Hematopoietic multipotent progenitor cell treated with erythropoietin and hydrocortisone succinate and interleukin-3 and kit ligand, for 17 days (in vitro differentiated cells): ENCODE measurements at places on chromosomes 2 and 18.

GRCh38 chr2:3211256-3212060 is 166.2 kb downstream of the EIPR1 start:
- DNase-seq: no peak

DNA sequence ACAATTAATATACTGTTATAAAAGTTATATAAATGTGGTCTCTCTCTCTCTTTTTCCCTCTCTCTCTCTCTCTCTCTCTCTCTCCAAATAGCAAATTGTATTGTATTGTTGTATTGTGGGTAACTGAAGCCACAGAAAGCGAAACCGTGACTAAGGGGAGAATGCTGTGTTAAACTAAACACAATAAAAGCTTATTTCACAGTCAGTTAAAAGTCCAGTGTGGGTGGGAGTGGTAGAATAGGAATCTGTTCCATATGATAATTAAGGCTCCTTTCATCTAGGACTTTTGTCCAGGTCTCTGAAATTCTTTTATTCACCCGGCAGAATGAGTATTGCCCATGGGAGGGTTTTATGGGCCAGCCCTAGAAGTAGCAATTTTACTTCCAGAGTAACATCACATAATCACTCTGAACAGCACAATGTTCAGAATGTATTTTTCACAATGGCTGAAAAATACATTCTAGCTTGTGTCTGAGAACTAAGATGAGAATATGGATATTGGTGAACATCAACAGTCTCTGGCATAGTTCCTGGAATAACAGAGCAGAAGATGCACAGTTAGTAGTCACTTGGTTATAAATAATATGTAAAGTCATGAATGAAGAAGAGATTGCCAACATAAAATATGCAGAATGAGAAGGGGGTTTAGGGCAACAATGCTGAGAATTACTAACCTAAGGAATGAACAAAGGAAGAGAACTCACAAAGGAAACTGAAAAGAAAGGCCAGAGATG is 399.1 kb downstream of the PLCL1 start:
- DNase-seq: no peak

- no peak for DNase-seq
These were observed 10.6 kb downstream of the ZFP36L2 start for GRCh38 chr2:43215673-43216255.

- no peak for DNase-seq
These were observed 47.9 kb downstream of the GEMIN6 start for GRCh38 chr2:38825956-38826355.

DNA sequence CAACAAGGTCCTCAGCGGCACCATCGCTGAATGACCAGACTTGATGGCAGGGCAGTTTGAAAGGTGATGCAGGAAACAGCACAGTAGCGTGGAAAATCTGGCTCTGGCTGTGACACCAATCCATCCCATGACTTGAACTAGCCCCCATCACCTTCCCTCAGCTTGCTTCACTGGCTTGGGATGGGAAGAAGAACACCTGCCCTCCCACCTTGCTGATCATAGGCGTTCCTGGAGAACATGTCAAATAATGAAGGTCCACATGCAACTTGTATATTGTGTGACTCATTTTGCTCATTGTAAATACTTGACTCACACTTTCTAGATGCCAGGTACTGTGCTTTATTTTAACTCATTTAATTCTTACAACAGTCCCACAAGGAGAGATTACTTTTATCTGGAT is 292.4 kb upstream of the SPRED2 start:
- DNase-seq: no peak

GRCh38 chr2:152479282-152479681 is 144.3 kb downstream of the FMNL2 start:
- DNase-seq: no peak

DNA sequence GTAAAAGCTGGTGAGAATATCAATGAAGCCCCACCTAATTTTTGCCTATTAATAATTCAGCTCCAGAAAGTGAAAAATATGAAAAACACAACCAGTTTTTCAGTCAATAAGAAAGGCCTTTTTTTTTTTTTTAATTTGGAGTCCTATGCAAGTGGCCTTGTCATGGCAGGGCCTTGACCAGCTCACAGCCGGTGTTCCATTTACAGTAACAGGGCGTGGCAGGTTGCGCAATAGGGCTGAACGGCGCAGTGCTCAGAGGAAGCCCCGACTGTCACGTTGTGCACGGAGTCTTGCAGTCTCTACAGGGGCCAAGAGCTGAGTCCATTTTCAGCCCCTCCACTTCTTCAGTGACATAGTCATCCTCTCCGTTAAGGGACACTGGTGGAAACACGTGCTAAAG is 184.1 kb upstream of the FN1 start:
- DNase-seq: no peak

GRCh38 chr2:68832233-68832869 is 38.8 kb downstream of the BMP10 start:
- peak; percentile 20 for DNase-seq

DNA sequence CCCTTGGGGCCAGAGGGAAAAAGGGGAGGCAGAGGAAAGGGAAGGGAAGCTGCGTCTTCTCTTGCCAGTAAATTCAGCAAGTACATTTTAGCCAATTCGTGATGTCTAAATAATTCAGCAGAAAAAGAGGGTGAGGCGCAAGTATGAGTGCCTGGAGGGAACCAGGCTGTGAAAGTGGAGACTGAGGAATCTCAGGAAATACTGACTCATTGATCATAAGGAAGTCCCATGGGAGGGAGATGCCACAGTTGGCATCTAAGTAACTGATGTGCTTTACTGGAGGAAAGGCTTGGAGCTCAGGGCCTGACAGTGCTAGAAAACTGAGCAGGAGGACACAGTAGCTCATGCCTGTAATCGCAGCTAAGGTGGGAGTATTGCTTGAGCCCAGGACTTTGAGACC is 31.1 kb downstream of the KIF5C start:
- DNase-seq: no peak

- DNase-seq: no peak
These were observed 468.9 kb upstream of the HS6ST1 start for GRCh38 chr2:128787616-128788015.

DNA sequence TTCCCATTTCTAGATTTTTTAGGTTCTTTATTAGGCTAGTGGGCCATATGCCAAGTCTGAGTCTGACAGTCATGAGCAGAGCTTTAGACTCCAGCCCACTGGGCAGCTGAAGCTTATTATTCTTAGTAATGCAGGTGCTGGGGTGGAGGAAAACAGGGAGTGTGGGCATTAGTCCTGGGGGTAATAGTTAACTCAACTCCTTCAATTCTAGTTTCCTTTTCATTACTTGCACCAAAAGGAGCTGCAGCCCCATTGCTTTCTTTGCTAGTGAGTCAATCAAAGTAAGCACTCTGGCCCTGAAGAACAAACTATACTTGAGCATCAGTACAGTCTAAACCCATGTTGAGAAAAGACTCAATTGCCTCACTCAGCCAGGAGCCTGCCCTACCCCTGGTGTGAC is 35.5 kb downstream of the ICOS start:
- DNase-seq: no peak

- no peak for DNase-seq
These were observed 30.8 kb downstream of the C18orf54 start for GRCh38 chr18:54388203-54389142.

DNA sequence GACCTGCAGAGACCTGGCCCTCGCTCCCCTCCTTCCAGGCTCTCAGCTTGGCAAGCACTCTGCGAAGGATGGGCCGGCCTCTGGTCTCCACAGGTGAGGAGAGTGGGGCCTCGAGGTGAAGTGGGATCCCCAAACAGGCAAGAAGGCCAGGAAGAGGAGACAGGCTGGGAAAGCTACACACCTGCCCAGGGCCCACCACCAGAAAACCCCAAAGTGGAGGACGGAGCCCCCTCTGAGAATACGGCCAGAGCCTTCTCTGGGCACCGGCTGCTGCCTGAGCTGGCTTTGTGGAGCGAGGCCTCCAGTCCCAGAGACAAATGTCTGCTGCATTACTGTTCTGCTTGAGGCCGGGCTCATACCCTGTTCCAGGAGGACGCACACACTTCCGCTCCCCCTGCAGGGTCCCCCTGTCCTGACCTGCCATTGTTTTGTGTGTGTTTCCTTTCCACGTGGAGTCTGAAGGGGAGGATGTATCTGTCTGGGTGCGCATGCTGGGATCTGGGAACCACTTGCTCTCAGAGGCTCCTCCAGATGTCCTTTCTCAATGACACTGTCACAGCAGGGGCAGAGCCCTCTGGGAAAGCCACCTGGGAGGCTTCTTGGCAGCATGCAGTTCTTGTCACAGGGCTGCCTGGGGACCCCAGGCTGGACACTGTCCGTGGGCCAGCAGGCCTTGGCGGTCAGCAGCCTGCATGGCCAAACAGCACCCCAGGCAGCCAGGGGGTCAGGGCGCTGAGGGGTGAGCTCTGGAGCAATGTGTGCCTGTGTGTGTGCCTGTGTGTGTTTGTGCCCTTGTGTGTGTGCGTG is 20.8 kb downstream of the KCNF1 start:
- DNase-seq: no peak

GRCh38 chr18:65436430-65436829 is 314.4 kb upstream of the CDH7 start:
- no peak for DNase-seq

DNA sequence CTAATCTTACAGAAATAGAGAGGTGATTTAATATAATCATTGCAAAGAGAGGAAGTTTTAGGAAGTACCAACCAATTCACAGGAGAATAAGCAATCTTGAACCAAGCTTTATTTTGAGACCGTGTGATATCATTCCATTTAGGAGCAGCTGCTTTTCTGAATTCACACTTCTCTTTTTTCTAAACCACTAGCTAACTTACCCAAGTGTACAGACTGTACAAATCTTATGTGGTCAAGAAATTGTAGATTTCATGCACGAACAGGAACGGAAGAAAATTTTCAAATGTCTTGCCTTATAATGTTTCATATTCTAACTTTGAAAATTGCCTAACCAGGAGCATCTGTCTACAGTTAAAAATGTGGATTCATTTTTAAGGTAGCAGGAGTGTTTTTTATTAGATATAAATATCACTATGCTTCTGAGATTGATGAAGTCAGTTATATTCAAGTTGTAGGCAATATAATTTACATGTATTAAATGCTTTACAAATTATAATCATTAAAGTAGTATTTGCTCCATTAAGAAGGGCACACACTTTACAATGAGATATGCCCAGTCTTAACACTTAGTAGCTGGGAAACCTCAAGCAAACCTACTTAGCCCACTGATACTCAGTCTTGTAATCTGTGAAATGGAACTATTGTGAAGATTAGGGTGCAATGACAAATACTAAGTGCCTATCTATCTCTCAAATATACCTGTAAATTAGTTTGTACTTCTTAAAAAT is 302.2 kb upstream of the STON1 start:
- DNase-seq: no peak

- no peak for DNase-seq
These were observed 60.9 kb downstream of the HDAC4 start for GRCh38 chr2:239339726-239340601.

- DNase-seq: no peak
These were observed 3.8 kb downstream of the DCC start for GRCh38 chr18:52343731-52344340.

- no peak for DNase-seq
These were observed 132.1 kb downstream of the CABLES1 start for GRCh38 chr18:23267447-23267776.

GRCh38 chr2:239003624-239004273 is 155.9 kb downstream of the TWIST2 start:
- DNase-seq: no peak

DNA sequence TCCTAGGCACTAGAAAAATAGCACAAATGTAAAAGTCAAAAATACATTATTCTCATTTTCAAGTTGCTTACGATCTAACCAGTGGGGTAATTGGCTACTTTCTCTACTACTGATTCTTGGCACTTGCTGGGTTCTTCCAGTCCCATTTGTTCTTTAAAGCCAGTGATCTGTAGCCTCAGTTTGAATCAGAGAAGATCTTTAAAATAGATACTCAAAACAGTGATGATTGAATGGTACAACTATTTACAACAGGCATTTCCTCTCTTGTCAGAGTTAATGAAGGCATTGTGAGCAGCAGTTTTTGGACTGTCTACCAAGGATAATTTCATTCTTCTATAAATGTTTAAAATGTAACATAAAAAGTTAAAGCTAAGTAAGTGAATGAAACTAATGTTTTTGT is 128.3 kb upstream of the FSIP2 start:
- no peak for DNase-seq

DNA sequence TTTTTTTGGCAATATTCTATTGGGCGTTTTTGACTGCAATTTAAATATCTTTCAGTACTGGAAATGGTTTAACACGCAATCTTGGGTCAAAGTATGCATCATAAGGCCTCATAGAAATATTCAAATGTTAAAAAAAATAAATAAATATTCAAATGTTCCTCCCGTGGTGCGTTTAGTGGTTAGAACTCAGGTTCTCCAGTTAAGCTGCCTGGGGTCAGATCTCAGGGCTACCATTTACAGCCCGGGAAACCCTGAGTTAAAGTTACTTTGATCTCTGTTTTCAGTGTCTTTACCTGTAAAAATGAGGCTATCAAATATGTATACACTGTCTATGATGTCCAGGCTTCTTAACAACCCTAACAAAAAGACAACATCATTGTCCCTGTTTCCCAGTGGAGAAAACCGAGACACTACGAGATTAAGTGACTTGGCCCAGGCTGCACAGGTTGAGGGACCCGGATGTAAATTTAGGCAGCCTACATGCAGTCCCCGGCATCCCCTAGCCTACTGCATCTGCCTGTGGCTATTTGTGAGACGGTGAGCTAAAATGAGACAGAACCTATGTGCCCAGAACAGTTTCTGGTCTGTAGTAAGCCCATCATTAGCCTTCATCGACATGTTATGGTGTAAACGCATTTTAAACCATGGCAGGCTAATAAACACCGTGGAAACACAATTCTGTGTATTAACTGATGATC is 1.7 kb downstream of the FHL2 start:
- DNase-seq: peak; percentile 50
